ENCODE measurements at places on chromosomes 5 and 9.

DNA sequence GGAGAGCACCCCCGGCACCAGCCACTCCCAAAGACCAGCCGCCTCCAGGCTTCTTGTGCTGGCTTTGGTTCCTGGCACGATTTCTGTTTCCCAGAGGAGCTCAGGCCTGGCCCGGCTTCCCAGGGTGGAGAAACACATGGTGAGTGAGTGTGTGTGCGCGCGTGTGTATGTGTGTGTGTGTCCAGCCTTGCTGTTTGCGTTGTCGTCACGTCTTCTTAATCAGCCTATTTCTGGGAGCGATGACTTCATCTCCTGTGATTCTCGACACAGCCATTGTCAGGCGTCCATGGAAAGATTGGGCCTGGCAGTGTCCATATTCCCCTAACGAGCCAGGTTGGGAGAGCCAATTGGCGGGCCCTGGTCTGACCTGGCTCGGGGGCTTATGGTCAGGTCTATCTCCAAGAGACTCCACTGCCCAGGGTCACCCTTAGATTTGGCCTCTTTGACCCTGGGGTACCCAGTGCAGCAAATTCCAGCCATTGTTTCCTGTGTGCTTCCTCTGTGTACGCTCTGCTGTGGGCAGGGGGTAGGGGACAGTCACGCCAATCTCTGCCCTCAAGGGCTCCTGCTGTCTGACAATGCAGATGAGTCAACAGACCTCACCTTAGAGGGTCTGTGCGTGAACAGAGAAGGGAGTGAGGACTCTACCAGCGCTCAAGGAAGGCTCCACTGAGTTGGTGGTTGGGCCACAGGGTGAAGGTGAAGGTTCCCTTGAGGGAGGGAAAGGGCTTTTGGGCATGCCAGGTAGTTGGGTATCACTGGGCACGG, 73.8 kb downstream of the DAB2IP start:
- no peak for DNase-seq

GRCh38 chr9:107635101-107635802, 145.7 kb upstream of the KLF4 start:
- no peak for DNase-seq

DNA sequence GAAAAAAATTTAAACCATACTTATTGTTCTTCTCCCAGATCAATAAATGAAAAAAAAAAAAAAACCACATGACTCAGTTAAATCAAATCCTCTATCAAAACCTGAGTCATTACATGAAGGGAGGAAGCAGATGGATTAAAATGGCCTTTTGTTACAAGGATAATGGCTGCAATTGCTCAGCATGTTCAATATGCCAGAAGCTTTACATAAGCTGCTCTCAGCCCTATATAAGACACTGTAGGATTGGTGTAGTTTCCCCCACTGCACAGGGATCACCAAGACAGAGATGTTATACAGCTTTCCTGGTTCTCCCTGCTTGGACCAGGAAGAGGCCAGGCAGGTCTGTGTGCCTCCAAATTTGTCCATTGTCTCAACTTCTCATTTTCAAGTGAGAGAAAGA, 101.6 kb upstream of the MAP1B start:
- DNase-seq, result no peak

DNA sequence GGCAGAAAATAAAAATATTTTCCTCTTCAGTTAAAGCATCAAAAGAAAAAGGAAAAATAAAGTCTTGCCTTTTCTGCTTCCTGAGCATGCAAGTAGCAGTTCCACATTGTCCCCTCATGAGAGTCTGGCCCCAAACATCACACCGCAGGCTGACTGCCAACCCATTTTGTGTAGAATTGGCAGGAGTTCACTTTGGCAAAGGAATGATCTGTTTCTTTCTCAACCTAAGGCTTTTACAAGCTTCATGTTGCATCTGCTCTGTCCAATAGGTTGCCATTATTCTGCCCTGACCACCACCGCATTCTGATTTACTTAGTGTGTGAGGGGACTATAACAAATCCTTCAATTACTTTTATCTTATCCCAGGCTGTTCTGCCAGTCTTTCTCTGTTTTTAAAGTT, 249.5 kb downstream of the ISL1 start:
- no peak for DNase-seq

GRCh38 chr5:137581776-137582175, 82.7 kb upstream of the SPOCK1 start:
- no peak for DNase-seq

GRCh38 chr5:170617533-170618490, 114.0 kb downstream of the KCNIP1 start:
- DNase-seq, result no peak

- DNase-seq, result peak; percentile 56
Measured at GRCh38 chr9:34675048-34675714, 12.7 kb upstream of the CCL27 start.

- no peak for DNase-seq
Measured at GRCh38 chr5:12095808-12096281, 191.6 kb upstream of the CTNND2 start.

DNA sequence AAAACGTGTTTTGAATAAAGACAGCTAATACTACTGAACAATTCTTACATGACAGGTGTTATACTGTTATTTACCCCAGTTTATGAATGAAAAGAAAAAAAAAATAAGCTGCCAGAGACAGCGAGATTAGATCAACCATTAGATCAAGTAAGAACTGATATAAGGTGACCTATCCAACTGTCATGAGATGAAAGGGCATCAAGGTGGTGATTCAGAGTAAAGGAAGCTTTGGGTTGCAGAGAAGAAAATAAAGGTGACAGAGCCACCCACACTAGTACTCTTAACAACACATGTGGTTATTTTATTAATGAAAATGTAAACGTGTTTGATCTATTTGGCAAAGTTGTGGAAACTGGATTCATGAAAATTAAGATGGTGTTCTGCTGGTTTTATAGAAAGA, 435.2 kb downstream of the GABRG2 start:
- DNase-seq, result no peak

DNA sequence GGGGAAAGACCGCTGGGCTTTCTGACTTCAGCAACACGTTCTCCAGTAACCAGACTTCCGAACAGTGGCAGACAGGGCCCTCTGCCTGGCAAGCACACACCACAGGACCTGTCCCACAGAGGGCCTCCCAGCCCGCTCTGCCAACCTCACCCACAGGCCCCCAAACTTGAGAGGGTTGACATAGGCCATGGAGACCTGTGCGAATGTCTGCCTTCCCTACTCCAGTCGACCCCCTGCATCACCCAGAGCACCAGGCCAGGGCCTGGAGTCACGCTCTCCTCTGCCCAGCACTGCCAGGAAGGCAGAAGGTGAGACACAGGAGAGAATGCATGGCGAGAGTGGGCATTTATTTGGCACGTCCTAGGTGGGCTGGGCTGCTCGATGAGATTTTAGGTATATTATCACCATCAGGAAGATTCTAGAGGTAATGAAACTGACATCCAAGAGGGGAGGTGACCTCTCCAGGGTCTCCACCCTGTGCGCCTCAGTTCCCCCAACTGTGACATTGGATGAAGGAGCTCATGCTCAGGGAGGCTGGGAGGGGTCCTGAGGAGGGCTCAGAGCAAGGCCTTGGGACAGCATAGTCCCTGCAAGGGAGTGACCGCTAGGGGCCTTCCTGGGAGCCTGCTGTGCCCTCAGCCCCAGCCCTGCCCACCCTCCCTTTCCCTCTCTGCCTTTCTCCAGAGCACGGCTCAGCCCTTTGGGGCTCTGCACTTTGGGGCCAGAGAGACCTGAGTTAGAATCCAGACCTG, 54.9 kb downstream of the DUSP1 start:
- DNase-seq, result no peak

GRCh38 chr9:134343637-134344036, 17.4 kb downstream of the RXRA start:
- DNase-seq, result no peak

DNA sequence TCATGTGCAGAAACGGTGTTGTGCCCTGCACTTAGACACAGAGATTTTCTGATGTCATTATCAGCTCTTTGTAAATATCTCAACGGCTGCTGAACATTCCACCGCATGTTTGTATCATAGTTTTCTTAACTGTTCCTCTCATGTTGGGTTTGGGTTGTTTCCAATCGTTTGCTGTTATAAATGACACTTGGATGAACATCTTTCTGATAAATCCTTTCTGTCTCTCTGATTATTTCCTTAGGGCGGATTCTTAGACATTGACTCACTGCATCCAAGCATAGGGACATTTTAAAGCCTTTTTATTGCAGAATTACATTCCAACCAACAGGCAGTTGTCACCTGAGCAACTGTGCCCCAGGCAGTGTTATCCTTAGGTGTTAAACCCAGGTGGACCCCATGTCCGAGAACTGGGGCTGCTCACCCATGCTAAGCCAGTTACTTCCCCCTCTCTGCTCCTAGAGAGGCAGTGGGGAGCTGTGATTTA, 28.5 kb downstream of the COL5A1 start:
- no peak for DNase-seq

- DNase-seq, result no peak
Measured at GRCh38 chr5:132812781-132813598, at the start of gene SOWAHA. SOWAHA (plus strand) TSS chr5:132813302; CDS start chr5:132813622, 320 bp downstream.

- no peak for DNase-seq
Measured at GRCh38 chr9:133396952-133397351, 20.8 kb downstream of the STKLD1 start.

- DNase-seq, result no peak
Measured at GRCh38 chr5:59275170-59275509, 618.4 kb downstream of the PDE4D start.

DNA sequence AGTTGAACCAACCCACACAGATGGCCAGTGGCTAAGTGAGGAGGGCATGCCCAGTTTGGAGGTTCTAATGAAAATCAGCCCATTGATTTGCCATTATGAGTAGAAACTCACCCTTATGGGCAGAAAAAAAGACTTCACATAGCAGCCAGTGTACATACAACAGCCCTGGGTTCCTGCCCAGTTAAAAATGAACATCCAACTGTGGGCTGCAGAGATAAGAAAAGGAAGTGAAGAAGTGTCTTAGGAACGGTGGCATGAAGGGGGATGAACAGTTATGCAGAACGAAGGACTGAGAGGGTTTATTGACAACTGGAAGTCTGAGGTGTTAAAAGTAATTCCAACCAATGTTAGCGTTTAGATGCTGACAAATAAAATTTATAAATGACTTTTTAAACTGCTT, 118.4 kb downstream of the MARCHF3 start:
- DNase-seq, result no peak

- DNase-seq, result no peak
Measured at GRCh38 chr5:95857185-95857945, 34.8 kb upstream of the GLRX start.

DNA sequence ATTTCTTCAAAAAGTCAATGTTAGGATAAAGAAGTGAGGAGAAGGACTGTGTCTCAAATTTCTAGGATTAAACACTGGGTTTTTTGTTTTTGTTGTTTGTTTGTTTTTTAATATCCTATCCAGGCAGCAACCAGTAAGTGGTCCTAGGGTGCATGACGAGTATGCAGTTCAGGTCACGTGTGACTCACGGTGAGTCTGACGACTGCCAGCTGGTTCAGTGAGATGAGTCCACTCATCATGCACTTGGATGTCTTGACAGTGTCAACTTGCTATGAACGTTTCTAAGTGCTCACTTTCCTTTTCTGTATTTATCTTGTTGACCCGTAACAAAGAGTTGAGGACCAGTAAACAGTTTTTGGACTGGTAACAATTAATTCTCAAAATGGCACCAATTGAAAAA, 32.7 kb downstream of the ATG10 start:
- no peak for DNase-seq

GRCh38 chr9:20494035-20494434, 128.3 kb downstream of the MLLT3 start:
- no peak for DNase-seq

DNA sequence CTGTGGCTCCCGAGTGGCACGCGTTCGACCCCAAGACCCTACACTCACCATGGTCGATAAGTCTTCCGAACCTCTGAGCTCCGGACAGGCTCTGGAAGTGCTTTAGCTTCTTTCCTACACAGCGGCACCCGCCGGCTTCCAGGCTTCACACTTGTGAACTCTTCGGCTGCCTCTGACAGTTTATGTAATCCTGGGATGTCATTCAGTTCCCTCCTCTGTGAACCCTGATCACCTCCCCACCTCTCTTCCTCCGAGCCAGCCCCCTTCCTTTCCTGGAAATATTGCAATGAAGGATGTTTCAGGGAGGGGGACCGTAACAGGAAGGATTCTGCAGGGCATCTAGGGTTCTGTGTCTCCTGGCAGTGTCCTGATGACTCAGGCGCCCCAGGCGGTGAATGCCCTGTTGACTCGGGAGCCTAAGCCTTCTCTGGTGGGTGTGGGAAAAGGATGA, at the start of gene CD14:
TSS of gene CD14 (minus strand) at position 155 of the 451 bp plus-strand sequence. CDS start at position 51, 104 bp downstream.
- DNase-seq, result no peak

DNA sequence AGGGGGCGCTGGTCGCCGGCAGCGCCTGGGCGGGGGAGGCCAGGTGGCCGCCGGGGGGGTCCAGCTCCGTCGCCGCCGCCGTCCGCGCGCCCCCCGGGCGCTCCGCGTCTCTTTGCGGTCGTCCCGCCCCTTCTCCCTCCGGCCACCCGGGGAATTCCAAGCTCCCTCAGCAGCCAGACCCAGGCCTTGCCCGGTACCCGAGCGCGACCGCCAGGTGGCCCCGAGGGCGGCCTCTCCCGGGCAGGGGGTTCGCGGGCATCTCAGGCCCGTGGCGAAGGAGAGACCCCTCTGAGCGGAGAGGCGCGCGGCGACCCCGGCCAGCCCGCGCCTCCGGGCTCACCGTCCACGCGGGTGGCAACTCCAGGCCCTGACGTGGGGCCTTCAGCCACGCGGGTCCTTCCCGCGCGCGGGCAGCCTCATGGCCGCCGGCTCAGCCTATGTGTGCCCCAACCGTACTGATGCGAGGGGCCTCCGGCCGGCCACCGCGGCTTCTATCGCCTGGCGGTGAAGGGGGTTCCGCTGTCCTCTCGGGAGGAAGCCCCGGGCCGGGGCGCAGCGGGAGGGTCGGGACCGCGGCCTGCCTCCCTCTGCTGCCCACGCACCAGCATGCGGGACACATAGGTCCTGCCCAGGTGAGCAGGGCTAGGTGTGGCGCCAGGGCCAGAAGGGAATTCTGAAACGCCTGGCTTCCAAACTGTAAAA, 529 bp upstream of the NRARP start:
- DNase-seq, result no peak

GRCh38 chr9:33193818-33194217, 26.7 kb upstream of the B4GALT1 start:
- no peak for DNase-seq

- no peak for DNase-seq
Measured at GRCh38 chr9:27659001-27659400, 85.7 kb upstream of the C9orf72 start.

DNA sequence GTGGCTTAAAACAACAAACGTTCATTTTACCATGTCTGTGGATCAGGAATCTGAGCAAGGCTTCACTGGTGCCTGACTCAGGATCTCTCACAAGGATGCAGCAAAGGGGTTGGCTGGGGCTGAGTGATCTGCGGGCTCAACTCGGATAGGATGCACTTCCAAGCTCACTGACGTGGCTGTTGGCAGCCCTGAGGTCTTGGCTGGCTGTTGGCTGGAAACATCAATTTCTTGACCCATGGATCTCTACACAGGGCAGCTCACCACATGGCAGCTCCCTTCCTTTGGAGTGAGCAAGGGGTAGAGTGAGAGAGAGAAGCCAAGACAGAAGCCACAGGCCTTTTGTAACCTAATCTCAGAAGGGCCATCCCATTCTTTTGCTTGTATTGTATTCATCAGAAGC, 202.1 kb downstream of the NXNL2 start:
- DNase-seq, result no peak
